ENCODE measurements at places on chromosomes 1 and 21.

- DNase-seq: no peak
These were observed 2.7 kb downstream of the ATF3 start for GRCh38 chr1:212611000-212611948.

- peak; percentile 36 for DNase-seq
These were observed 316.0 kb downstream of the LMO4 start for GRCh38 chr1:87644579-87645190.

DNA sequence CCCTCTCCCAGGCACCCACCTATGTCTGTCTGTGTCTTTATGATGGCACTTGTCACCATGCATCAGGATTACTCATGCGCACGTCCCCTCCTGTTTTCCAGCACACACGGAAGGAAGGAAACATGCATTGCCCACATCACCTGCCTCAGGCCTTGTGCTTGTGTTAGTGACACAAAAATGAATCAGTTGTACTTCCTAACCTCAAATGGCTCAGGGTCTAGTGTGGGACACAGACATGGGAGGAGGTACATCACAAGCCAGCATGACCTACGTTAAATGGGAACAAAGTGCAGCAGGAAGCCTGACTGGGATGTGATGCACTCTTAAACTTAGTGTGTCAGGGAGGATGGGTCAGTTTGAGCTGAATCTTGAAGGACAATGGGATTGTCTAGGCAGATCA is 126.7 kb downstream of the TRABD2B start:
- DNase-seq: no peak

- no peak for DNase-seq
These were observed 36.2 kb downstream of the GORAB start for GRCh38 chr1:170568197-170568596.

GRCh38 chr21:42417533-42417932 is 13.8 kb downstream of the UBASH3A start:
- no peak for DNase-seq

- DNase-seq: no peak
These were observed 874.8 kb downstream of the AMY1C start for GRCh38 chr1:104624538-104624937.

- DNase-seq: no peak
These were observed 4.0 kb downstream of the KRTAP12-4 start for GRCh38 chr21:44650265-44650972.

- DNase-seq: no peak
These were observed 78.7 kb downstream of the SIK1 start for GRCh38 chr21:43348170-43348766.

DNA sequence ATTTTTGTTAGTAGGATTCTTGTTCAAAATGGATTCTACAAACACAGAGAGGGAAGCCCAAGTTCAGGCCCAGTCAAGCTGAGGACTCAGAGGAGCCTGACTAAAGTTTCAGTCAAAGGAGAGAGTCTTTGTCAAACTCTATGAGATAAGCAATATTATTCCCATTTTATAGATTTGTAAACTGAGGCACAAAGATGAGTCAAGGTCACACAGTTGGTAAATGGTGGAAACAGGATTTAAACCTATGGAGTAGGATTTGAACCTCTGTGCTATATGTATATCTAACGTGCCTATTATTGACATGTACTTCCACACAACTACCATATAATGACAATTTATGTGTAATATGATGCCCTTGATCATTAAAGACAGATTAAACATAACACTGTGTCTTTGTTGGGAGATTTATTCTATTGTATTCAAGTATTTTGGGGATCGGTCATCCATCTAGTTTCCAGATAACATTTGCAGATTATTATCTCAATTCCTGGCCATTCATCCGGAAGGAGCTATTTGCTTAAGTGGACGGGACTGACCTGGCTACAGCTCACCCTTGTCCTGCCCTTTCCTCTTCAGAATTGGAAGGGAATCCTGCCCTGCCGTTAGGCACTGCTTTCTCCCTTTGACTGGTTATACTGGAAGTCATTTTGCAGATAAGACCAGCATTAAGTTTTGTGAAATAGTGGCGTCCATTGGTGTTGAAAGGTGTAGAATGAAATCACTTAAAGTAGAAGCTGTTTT is 86.1 kb upstream of the LMO4 start:
- DNase-seq: no peak

- no peak for DNase-seq
These were observed 164.5 kb upstream of the BEND5 start for GRCh38 chr1:48940962-48941732.

- no peak for DNase-seq
These were observed 819 bp downstream of the PYHIN1 start for GRCh38 chr1:158932171-158932570.

- DNase-seq: no peak
These were observed 32.2 kb downstream of the POFUT2 start for GRCh38 chr21:45255381-45256020.

- no peak for DNase-seq
These were observed 240.5 kb upstream of the MAP1LC3C start for GRCh38 chr1:242239398-242239797.

DNA sequence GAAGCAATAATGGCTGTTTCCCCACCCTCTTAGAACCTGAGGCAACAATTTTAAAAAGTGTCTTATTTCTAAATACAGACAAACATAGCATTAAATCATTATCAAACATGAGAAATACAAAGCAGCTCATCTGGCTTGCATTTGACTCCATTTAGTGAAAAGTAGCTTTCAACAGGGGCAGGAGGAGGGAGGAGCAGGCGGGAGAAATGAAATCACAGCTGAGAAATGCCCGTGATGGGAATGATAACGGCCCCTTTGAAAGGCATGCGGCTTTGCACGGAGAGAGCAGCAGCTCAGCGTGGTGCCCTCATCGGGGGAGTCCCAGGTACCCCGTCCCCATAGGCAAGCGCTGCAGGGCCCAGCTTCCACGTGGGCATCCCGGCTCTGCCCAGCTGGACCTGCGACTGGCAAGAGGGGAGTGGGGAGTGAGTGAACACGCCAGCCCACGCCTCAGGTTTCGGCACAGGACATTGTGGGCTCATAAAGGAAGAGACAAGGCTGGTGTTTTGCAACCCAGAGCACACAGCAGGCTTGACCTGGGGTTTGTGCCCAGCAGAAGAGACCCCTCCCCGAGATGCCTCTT is 134.6 kb downstream of the NPHP4 start:
- no peak for DNase-seq

- DNase-seq: no peak
These were observed 395.6 kb upstream of the PBX1 start for GRCh38 chr1:164163289-164163849.

DNA sequence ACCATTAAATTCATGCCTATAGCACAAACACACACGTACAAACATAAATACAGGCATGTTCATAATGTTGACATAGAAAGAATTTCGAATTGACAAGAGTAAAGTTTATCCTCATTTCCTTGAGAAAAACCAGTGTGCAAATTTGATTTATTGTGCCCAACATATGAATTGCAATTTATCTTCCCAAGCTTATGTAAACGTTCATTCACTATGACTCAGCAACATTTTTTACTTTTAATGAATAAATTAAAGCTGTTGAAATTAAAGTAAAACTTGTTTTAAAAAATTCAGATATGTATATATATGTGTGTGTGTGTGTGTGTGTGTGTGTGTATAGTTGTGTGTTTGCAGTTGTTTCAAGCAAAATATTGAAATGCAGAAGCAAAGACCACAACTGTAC is 1067.9 kb downstream of the BRINP3 start:
- no peak for DNase-seq

DNA sequence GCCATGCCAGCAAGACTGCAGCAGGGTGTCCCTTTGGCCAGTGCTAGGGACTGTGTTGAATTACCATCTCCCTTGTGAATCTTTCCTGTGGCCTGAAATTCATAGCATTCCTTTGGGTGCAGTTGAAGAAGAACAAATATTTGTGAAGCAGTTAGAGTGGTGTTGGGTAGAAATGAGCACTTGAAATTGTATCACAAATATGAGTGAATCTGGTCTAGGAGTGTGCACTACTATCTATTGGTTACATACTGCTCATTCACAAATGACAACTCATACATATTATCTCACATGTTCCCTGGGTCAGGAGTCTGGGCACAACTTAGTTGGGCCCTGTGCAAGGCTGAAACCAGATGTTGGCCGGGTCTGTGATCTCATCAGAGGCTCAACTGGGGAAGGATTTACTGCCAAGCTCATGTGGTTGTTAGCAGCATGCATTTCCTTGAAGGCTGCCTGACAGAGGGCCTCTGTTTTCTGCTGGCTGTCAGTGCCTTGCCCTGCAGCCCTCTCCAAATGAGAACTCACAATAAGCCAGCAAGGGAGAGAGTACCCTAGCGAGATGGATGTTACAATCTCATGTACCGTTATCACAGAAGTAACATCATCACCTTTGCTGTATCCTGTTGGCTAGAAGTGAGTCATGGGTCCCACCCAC is 23.8 kb downstream of the AJAP1 start:
- no peak for DNase-seq

DNA sequence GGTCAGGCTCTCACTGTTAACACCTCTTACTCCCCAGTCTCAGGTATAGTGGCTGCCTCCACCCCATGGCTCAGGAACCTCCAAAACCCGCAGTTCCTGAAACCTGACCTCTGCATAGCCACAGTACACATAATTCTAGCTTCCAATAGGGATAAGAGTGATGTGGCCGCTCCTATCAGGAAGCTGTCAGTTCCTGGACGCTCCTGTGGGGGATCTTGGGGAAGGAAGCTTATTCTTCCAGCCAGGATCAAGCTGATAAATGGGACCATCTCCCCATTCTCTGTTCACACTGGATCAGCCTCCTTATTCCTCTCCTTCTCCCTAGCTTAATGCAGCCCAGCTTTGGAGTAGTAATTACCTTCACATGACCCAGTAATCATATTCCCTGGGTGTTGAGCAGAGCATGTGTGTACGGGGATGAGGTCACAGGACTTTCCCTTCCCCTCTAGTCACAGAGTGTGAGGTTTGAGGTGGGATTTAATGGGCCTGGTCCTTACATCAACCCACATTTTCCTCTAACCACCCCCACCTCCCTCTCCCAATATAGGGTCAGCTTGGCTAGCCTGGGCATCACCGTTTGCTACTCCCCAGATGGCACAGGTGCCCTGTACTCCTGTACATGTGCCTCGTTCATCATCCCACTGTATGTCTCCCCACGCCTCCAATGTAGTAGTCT is 7.0 kb upstream of the POU3F1 start:
- no peak for DNase-seq

- DNase-seq: no peak
These were observed 2.3 kb upstream of the KCNC4 start for GRCh38 chr1:110207831-110208230.

DNA sequence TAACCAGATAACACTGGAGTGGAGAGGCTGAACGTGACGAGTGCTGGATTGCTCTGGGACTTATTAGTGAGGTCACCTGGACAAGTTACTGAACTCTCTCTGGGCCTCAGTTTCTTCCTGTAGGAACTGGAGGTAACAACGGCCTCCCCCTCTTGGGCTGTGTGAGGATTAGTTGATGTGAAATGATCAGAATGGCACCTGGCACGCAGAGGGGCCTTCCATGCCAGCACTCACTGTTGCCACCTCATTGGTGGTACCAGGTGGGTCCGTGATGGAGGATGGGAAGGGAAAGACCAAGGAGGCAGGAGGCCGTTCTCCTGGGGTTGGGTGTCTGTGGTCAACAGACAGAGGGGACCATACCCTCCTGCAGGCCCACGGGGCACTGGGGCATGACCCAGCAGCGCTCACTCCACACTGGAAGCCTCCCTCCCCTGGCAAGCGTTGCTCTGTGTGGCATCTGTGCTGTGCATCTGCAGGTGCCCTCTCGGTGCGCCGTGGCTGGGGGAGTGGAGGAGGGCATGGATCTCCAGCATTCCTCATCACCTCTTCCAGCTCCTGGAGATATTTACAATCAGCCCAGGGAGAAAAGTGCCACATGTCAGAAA is 349.5 kb upstream of the VAMP3 start:
- DNase-seq: no peak

GRCh38 chr1:10682449-10683309 is 113.8 kb downstream of the CASZ1 start:
- no peak for DNase-seq

DNA sequence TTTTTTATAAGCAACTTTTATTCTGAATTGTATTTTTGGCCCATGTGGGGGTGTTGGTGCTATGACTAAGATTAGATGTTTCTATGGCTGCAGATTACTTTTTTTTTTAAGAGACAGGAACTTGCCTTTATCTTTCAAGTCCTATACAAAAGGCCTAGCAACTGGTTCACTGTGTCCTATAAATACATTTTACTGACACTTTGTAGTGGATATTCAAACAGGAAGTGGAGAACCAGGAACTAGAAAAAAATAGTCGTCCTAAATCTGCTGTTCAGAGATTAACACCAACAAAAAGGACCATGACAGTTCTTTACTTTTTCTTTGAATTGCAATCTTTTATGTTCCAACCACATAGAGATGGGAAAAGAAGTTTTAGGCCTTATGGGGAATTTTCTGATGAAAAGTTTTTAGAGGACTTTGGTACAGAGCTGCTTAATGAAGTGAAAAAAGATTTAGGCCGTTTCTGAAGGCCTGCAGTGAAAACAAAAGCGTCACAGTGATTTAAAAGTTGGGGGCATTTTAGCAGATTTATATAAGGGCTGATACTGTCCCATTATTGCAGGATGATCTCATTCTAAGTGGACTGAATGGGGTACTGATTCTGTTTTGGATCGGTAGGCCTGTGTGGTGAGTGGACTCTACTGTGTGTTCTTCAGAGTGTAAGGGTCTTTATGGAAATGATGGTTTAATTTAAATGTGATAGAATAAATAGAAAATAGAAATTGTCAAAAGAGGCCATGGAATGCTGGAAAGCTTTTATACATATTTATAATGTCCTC is 136.4 kb upstream of the DEPDC1 start:
- no peak for DNase-seq

- DNase-seq: no peak
These were observed 157.0 kb downstream of the LYPLAL1 start for GRCh38 chr1:219330669-219331068.

DNA sequence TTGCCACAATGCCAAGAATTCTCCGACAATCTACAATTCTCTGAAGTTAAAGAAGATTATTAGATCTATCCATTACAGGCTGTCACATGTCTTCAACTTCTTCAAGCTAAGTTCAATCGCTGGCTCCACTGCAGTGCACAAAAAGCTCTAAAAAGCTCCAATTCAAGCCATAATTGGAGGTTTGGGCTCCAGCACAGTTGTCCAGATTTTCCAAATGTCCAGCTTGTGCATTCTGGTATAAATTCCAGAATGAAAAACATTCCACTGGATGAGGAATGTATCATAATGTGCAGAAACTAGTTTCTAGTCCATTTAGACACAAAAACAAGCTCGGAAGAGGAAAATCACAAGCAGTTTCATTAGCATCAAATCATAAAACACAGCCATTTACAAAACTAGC is 138.6 kb downstream of the NRIP1 start:
- DNase-seq: no peak

DNA sequence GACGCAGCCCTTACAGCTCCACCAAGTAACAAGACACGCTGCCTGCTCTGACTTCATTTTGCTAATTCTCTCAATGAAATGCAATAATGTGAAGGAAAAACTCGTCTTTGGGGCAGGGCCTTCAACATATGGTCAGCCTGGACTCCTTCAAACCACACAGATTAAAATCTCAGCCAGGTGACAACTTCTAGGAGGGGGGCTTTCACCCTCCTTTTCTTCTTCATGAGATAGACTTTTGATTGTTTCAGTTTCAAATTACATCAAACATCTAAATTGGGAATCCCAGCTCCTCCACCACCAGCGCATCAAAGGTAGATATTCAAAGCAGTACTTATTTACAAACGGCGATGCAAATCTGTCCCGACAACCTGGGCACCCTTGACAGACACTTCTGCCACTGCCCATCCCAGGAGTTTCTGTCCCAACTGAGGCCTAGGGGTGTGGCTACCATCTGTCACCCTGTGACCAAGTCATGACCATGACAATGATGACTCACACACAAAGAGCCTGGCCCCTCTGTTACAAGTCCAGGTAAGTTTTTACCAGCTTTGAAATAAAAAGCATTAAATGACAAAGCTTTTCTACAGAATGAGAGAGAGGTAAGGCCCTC is 29.7 kb downstream of the SSBP3 start:
- DNase-seq: no peak

All from GM04504 (cell line).